ENCODE measurements at places on chromosomes 7 and 10.

DNA sequence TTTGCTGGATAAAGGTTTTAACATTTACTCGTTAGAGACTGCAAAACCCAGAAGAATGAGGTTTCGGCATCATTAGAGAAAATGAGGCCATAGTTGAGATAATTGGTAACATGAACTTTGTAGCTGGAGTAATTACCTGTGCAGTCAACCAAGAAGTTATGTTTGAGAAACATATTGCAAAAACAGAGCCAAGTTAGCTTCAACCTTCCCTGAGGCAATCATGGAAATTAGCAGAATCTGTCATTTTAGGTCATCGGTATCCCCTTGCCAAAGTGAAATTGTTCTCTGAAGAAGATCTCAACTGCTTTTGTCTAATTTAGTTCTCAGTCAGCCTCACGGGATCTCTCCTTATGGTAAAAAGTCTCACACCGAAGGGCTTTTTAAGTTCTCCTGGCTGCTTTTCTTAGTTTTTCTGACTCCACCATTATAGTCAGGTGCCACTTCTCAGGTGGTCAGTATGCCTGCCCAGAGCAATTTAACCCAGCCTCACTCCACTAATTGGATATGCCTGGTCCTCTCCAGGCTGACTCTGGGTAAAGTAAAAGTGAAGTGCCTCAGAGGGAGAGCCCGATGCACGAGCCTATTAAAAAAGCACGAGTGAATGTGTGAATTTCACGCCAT lies 52.5 kb downstream of the NRCAM start:
- no peak for DNase-seq

DNA sequence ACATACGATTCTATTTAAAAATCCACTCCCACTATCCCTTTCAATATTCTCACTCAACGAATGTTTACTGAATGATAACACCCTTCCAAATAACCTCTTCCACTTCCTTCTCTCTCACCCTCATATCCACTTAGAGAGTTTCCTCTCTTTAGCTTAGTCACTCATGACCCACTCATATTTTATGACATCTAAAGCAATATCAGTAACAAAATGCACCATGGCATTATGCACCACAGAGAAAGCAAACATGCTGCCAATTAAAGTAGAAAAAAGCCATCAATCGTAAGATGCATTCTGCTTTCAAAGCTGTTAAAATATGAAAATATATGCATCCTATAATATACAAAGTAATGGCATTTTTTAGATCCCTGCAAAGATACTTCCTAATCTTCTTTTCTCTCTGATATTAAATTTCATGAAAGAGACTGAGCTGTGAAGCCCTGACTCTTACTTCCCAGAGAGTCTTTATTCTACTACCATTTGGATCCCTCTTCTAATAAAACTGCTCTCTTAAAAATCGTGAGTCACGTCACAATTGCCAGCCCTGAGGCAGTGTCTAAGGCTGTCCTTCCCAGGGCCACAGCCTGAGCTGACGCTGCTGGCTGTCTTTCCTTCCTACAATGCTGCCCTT lies 283.0 kb upstream of the KLF6 start:
- no peak for DNase-seq

DNA sequence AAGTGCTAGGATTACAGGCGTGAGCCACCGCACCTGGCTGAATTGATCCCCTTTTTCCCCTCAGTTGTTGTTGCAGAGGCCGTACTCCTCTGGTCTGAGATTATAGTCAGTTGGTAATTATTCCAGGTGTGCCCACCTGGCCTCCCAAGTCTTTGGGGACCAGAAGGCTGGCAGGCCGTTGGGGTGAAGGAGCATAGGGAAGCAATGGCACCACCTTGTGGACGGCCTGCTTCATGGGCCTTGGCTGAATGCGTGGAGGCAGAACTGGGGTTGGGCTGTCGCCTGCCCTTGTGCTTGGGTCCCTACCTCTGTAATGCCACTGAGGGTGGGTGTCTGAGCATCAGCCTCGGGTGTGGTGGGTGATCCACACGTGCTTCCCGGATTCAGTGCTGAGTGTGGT lies 125.7 kb downstream of the RGS10 start:
- peak; percentile 40 for DNase-seq

DNA sequence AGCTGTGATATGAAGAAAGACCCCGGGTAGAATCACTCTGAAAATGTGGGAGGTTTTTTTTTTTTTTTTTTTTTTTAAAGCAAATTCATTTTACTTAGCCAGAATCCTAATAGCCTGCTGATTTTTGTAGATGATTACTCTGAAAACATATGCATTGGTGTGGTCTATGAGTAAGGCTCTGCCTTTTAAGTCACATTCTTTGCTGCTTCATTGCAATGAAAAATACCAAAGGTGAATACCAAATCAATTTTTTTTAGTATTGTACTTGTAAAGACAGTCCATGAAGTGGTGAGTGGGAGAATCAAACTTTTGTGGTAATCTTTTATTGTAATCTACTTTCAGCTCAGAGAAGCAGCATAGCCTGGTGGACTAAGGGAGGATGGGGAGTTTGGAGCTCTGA lies 130.3 kb downstream of the SDK1 start:
- DNase-seq = no peak

GRCh38 chr10:36494371-36494770 lies 631.0 kb upstream of the ANKRD30A start:
- DNase-seq = no peak

DNA sequence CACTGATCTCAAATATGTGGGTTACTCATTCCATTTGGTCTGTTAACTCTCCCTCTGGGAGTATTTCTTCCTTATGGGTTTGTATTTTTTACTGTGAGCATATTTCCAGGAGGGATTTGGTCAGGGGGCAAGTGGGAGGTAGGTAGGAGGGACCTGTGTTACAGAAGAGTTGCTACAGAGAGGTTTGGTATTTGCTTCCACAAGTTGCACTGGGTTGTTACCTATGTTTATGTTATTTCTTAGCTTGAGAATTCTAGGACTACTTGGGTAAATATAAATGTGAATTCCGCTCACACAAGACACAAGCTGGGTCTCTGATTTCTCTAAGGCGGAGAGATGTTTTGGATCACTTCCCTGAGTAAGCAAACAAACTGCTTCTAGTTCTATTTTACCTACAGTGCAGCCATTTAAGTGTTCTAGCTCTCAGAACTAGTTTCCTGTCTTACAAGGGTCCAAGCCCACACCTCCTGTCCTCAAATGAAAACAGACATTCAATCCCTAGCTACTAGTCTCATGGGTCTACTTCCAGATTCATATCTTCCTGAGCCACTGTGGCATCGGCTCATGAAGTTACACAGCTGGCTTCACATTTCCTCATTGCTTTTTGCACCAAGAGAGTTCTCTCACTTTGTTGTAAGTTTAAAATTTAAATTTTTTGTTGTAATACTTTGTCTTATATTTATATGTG lies 75.4 kb upstream of the PPP1R3C start:
- DNase-seq = no peak
